Ovary (tissue), 10 donors: ENCODE measurements at places on chromosomes 12 and 14.

DNA sequence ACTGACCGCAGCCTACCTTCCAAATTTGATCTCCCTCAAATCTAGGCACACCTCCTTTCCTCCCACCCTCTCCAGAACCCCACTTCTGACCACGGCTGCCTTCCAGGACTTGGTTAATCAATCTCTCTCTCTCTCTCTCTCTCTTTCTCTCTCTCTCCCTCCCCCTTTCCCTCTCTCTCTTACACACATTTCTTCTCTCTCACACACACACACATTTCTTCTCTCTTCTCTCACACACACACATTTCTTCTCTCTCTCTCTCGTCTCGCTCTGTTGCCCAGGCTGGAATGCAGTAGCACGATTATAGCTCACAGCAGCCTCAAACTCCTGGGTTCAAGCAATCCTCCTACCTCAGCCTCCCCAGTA is 521 bp upstream of the GMFB start:
- no peak for DNase-seq

DNA sequence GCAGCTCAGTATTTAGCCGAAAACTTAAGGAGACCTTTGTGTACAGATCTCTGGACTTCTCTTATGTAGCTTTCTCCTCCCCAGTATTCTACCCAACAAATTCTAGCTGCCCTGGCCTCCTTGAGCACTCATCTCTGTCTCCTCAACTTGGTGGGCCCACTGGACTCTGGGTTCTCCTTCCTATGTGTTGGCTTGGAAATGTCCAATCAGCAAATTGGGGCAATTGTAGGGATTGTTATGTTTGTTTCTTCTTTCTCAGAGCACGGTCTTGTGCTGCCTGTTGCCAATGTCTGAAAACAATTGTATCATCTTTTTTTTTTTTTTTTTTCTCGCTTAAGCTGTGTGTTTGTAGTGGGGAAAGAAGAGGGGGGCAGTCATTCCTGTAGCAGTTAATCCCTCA is 30.2 kb downstream of the NTN4 start:
- no peak for DNase-seq

GRCh38 chr12:65168681-65169319 is 583 bp upstream of the LEMD3 start:
- DNase-seq = no peak

DNA sequence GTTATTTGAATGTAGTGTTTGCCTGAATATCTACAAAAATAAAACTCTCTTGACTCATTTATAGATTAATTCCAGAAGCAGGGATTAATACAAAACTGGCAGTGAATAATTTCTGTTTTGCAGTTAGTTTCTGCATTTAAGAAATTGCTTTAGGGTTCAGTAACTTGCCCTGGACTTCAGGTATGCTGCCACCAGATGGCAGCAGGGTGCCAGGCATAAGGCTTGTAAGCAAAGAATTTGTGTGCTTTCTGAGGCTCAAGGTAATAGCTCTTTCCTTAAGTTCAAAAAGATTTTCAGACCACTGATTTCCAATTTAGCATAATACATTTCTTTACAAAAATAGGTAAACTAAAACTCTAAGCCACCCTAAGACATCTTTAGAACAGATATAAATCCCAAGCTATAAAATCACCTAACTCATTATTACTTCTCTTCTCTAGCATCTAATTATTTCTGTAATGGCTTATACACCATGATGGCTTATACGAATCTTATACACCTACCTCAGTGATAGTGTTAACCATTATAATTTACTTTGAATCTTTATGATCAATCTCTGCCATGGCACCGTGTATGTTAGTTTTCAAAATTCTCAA is 398.3 kb downstream of the APAF1 start:
- peak; percentile 44 for DNase-seq

- DNase-seq = no peak
These were observed 41.2 kb downstream of the COCH start for GRCh38 chr14:30915596-30915995.

GRCh38 chr14:43338713-43339112 is 1168.4 kb downstream of the FSCB start:
- no peak for DNase-seq

- no peak for DNase-seq
These were observed 19.9 kb downstream of the SLC35F4 start for GRCh38 chr14:57845802-57846531.

GRCh38 chr12:4246116-4246515 is 27.4 kb upstream of the CCND2 start:
- no peak for DNase-seq

- no peak for DNase-seq
These were observed 14.5 kb upstream of the LDHB start for GRCh38 chr12:21672146-21672545.

DNA sequence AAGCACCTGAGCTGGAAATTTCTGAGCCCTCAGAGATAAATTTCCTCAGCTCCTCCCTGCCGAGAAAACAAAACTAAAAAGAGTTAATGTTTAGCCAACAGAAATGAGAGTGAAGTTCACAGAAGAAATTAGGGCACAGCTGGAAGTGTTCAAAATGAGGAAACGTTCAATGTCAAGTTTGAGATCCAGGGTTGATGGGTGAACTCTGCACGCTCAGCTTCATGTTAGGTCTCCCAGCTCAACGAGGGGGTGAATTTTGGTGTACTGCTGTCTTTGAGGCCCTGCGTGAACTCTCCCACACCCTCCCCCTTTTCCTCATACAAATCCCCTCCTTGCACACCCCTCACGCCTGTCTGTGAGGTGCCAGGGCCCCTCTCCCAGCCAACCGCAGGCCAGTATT is 13.3 kb upstream of the OAS3 start:
- DNase-seq = no peak
